ENCODE measurements at places on chromosomes 2 and 18. TPM values are rescaled to one million over a fixed set of nuclear protein-coding genes. Genes with fewer than 3 reads are reported as not detected.
A peak's percentile ranks its signal among the peaks of the same experiment; 100 is the strongest.

GRCh38 chr18:76710646-76711520 is 111.5 kb upstream of the ZNF236 start:
- no peak for DNase-seq

VPS4B gene
- total RNA-seq, result 42.9 TPM

- DNase-seq, result no peak
Measured at GRCh38 chr18:32440518-32440917, 30.2 kb downstream of the GAREM1 start.

DNA sequence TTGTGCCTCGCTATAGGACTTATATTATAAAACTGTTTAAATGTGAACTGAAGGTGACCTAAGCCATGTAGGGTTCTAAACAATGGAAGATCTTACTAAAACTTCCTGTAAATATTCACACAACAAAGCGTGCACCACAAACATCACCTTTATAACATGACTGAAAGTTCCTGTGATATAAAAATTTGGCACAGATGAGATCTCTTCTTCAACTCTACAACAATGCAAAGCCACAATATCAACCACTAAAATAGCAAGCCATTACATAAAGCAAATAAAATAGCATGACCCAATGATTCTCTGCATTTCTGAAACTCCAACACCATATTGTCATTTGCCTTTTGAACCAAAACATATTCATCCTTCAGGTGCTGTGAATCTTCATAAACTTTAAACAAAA is 3.5 kb downstream of the YES1 start:
- DNase-seq, result no peak

GCG gene
- total RNA-seq, result not detected

- peak; percentile 77 for DNase-seq
Measured at GRCh38 chr2:88659538-88659915, 31.9 kb upstream of the RPIA start.

DNAJC5G gene
- total RNA-seq, result not detected

- DNase-seq, result peak; percentile 63
Measured at GRCh38 chr18:48949606-48950535, 894 bp downstream of the SMAD7 start.

DNA sequence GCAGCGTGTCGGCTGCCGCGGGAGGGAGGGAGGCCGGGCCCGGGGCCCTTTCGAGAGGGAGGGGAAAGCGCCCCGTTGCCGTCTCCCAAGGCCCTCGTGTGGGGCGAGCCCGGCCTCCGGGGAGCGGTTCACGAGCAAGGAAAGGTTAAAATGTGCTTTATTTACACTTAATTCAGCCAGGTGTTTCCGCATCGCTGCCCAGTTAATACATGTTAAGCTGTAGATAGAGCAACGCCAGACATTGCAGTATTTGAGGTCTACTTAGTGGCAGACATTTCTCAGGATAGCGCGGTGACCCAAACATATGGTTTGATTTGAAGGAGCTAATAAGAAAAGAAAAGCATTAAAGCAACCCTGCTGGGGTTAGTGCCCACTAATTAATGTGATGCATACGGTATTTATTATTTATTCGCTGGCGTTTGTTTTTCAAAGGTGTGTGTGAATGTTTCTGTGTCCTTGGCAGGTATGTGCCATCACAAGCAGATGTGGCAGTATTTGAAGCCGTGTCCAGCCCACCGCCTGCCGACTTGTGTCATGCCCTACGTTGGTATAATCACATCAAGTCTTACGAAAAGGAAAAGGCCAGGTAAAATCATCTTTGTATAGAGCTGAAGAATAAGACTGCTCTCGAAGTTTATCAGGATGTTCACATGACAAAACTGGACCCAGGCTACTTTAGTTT is 571 bp downstream of the EEF1B2 start:
- no peak for DNase-seq

- no peak for DNase-seq
Measured at GRCh38 chr2:194556629-194557028, 1100.4 kb upstream of the SLC39A10 start.

All from HT1080 (cell line).